ENCODE measurements at places on chromosomes 11 and 22.

- no peak for DNase-seq
Measured at GRCh38 chr11:72522186-72522585, 87.9 kb upstream of the CLPB start.

DNA sequence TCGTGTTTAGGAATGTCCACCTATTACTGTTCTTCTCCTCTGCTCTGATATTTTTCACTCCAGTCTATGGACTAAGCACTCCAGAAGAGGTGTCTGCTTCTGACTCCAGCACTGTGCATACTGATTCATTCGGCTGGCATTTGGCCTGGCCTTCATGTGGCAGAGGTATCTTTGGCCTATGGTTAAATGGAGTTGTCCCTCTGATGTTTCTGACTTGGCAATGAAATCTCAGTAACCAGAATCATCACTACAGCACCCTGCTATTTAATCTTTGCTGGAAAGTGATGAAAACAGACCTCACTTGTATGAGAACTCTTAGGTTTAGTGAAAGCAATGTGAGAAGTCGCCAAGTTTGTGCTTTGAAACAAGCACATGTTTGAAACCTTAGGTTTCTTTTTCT is 155.2 kb downstream of the MAML2 start:
- DNase-seq = peak; percentile 86

DNA sequence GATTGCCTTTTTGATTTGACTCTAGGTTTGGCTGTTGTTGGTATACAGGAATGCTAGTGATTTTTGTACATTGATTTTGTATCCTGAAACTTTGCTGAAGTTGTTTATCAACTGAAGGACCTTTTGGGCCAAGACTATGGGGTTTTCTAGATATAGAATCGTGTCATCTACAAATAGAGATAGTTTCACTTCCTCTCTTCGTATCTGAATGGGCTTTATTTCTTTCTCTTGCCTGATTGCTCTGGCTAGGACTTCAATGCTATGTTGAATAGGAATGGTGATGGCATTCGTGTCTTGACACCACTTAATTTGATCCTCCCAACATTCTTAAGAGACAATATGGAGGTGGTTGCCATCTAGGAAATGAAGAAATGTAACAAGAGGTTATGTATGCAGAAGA is 388.1 kb upstream of the API5 start:
- no peak for DNase-seq

DNA sequence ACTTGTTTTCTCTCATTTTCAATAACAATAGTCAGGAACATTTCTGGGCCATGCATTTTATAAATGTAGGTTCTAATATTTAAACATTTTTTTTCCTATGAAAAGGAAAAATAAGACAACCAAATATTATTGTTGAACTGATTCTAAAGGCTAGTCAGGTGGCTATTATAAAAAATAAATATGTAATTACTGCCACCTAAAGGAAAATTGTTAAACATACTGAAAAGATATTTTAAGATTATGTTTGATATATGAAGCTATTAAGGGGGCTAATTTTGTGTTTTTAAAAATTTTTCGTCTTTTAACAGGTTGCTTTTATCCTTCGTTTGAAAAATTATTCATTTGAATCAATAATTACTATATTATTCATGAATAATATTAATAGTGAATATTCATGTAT is 62.2 kb upstream of the FDX1 start:
- no peak for DNase-seq

DNA sequence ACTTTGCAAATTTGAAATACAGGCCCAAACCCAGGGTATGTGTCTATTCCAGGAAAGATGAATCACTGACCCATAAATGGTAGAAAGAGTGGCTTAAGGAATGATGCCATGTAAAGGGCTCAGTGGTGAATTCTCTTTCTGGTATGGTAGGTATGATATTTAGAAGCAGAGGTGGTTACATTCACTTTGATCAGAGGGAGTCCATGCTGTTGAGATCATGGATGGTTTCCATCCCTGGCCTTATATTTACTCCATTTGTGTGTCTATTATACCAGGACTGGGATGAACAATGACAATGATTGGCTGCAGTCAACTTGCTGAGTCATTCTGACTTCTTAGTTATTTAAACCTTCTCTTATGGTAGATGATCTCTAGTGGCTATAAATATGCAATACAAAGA is 419.8 kb upstream of the LRRC4C start:
- DNase-seq = peak; percentile 85

DNA sequence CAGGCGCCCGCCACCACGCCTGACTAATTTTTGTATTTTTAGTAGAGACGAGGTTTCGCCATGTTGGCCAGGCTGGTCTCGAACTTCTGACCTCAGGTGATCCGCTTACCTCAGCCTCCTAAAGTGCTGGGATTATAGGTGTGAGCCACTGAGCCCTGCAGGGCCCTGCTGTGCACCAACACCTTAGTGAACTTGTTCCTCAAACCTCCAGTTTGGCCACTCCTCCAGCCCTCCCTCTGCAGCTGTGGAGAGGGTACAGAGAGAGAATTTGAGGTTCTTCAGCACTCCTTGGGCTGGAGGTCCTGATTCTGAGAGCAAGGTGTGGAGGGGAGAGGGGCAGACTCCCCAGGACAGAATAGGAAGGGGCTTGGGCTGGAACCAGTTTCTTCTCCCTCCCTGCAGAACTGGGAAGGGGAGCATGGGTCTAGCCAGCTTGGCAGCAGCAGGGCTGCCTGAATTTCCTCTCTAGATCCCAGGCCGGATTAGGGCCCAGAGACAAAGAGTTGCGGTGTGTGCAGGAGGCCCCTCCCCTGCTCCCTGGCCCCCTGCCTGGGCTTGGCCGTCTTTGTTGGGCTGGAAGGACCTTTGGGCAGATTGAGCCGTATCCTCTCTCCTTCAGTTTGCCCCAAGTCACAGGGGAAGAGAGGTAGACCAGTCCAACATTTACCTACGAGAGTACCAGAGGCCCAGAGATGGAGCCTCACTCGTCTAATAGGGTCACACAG is 2.3 kb upstream of the PEX16 start:
- no peak for DNase-seq

- no peak for DNase-seq
Measured at GRCh38 chr11:102664001-102664752, 39.0 kb upstream of the MMP20 start.

DNA sequence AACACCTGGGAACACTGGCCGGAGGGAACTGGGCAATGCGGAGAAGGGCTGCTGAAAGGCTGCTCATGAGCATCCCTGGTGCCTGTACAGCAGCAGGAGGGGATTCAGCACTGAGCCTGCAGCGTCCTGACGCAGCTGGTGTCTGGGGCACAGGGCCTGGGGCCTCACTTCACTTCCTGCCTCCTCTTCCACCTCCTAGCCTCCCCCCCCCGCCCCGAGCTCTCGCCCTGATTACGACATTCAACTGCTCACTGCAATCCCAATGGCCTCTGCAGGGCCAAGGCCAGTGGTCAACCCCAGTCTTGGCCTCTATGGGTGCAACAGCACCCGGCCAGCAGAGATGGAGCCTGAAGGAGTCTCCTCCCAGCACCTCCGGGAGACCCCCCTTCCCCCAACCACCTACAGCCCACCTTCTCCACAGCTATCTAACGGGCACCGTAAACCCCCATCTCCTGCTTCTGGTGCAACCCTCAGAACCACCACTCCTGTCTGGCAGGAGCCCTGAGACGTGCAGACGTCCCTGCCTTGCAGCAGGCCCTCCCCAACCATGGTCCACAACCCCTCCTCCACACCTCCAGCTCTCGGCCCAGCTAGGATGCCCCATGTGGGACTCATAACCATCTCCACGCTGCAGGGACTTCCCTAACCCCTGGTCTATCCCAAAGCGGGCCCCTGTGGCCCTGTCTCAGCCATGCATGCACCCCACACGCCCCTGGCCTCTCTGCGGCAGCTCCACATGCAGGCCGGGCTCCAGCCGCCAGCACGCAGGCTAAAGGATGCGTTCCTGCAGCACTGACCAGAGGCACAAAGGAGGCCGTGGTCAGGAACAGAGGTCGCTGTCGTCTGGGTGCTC is 38.2 kb downstream of the BRD1 start:
- peak; percentile 54 for DNase-seq
